ENCODE measurements at places on chromosomes 4 and X.
A peak's percentile ranks its signal among the peaks of the same experiment; 100 is the strongest.

- no peak for DNase-seq
Measured at GRCh38 chr4:31442236-31442635, 722.1 kb downstream of the PCDH7 start.

DNA sequence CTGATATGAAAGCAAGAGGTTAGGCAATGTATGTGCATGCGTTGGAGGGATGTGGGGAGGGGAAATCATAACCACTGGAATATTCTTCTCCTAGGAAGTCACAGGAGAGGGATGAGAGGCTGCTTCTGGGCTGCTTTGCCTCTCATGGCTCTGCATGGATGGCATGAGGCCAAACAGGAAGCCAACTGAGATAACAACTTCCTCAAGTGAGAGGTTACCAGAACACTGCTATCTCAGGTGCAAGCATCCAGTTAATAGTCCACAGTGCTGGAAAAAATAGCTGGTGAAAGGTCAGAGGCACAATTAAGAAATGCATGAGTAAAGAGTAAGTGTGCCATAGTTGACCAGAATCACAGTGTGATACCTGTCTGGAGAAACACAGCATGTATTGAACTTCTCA lies 113.3 kb downstream of the ELOVL6 start:
- DNase-seq = no peak

GRCh38 chrX:100584611-100585010 lies at the start of gene TNMD:
Gene TNMD, plus strand, starts transcription at chrX:100584936. Its CDS starts 83 bp downstream, at chrX:100585019.
- no peak for DNase-seq

GRCh38 chr4:182655340-182655739 lies 261.8 kb downstream of the DCTD start:
- no peak for DNase-seq

- no peak for DNase-seq
Measured at GRCh38 chrX:145856181-145856580, 38.6 kb downstream of the SLITRK2 start.

GRCh38 chr4:3329887-3330286 lies 37.1 kb downstream of the RGS12 start:
- DNase-seq = no peak

DNA sequence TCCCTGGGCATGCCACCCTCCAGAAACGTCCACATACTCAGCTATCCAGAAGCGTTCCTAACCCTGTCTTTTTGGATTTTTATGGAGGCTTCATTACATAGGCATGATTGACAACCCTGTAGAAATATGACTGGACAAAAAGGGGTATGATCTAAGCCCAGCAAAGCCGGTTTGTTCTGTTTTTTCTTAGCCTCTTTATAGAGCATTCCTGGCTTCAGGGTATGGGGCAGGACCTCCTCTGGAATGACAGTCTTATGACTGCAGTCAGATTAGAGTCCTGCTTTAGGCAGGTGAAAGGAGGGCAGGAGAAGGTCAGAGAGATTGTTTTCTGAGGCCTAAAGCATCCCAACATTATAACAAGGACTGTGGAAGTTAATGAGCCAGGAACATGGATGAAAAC lies 137.4 kb downstream of the DCLK2 start:
- no peak for DNase-seq

GRCh38 chrX:1435241-1435895 lies 17.3 kb downstream of the ASMTL start:
- DNase-seq = no peak

DNA sequence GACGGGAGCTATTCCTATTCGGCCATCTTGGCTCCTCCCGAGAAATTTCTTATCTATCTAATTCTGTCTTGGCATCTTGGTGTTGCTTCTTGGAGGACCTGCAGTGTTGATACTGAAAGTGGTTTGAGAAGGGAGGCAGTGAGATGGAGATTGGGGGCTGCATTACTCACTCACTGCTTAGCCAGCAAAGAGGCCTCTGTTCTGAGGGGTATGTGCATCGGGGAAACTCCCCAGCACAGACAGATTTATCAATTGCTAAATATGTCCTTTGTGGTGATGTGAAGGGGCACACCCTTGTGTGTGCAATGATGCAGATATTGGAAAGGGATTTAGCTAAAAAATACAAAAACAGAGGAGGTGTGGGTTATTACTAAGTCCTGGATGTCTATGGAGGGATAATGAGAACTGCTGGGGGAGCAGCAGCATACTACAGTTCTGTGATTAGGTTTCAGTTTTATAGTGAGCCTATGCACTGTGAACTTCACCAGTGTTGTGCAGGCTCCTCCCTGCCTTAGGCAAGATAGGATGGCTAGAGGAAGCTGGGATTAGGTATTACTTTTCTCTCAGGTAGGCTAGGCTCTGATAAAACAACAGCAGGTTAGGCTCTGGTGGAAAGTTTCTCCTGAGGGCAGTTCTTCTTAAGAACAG lies 279.0 kb downstream of the HS3ST1 start:
- no peak for DNase-seq

GRCh38 chrX:47030339-47030738 lies 47.9 kb upstream of the RGN start:
- peak; percentile 41 for DNase-seq

DNA sequence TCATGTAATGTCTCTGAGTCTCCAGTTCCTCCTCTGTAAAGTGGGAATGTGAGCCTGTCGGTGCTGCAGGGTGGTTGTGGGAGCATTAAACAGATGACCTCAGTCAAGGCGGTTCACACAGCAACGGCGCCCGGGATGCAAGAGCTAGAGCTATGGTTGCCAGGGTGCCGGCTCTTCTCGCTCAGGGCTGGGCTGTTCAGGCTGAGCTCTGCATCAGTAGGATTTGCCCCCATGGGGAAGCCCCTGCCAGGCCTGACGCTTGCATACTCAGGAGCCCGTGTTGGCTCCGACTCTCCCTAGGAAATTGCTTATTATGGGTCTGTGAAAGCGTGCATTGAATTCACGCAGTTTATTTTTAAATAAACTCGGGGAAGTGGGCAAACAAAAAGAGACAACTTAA lies 67.3 kb downstream of the PSAPL1 start:
- no peak for DNase-seq

DNA sequence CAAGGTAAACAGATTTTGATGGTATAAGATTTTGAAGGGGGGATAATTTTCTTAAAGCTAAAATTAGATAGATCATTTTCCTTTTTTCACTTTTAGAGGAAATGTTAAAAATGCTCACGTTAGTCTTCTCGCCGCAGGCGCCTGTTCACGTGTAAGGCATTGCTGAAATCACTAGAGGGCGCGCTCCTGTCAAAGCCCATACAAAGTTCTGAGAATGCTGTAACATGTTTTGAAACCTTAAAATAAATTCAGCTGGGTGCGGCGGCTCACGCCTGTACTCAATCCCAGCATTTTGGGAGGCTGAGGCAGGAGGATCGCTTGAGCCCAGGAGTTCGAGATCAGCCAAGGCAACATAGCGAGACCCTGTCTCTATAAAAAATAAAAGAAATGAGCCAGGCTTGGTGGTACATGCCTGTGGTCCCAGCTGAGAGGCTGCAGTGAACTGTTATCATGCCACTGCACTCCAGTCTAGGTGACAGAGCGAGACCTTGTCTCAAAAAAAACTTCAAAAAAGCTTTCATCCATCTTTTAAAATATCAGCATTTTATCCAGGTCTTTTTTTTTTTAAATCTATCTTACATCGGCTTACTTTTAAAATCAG lies 138.0 kb downstream of the RBMX2 start:
- peak; percentile 47 for DNase-seq

- DNase-seq = no peak
Measured at GRCh38 chr4:129998436-129999150, 902.6 kb downstream of the C4orf33 start.

- no peak for DNase-seq
Measured at GRCh38 chr4:100635899-100636298, 118.1 kb upstream of the EMCN start.

GRCh38 chr4:77142646-77143028 lies 14.4 kb upstream of the CCNG2 start:
- no peak for DNase-seq

DNA sequence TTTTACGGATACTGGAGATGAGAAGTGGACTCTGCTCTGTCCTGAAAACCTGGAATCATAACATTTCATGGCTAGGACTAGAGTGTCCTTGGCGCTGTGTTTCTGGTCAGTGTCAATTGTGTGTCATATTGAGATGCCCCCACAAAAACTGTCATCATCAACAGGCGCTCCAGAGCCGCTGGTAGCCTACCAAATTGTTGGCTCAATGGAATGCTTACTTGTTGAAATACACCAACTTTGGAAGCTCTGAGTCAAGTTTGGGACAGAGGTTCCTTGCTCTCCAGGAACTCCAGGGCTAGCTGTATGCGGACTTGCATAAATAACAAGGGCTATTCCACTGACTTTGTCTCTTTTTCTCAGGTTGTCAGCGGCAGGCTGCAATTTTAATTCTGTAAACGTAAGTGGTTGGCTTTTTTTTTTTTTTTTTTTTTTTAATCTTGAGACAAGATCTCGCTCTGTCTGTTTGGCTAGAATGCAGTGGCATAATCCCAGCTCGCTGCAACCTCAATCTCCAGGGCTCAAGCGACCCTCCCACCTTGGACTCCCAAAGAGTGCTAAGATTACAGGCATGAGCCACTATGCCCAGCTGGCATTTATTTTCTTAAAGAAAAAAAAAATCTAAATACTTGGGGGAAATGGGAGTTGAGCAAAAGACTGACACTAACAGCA lies 871 bp upstream of the HPGD start:
- DNase-seq = no peak

- DNase-seq = no peak
Measured at GRCh38 chr4:148926276-148927260, 484.4 kb upstream of the NR3C2 start.

DNA sequence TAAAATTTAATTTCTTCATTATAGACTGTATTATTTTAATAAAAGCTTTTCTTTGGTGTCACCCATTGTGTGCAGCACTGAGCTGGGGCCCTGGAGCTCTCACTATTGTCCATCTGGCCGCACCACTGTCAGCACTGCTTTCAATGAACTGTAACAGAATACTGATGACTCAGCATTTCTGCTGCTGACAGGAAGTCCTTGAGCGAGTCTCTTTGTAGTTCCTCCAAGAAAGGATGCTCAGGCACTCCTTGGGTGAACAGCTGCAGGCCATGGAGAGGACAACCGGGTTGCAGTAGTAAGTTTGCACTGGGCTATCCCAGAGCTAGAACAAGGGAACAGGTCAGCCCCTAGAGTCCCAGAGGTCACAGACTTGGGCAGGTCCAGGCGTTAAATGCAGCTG lies 81.6 kb downstream of the SORBS2 start:
- no peak for DNase-seq

- no peak for DNase-seq
Measured at GRCh38 chr4:139628184-139629012, 37.2 kb upstream of the MGST2 start.

GRCh38 chrX:16516232-16516876 lies 133.6 kb upstream of the S100G start:
- no peak for DNase-seq

- no peak for DNase-seq
Measured at GRCh38 chr4:154634058-154634457, 21.6 kb upstream of the FGG start.

DNA sequence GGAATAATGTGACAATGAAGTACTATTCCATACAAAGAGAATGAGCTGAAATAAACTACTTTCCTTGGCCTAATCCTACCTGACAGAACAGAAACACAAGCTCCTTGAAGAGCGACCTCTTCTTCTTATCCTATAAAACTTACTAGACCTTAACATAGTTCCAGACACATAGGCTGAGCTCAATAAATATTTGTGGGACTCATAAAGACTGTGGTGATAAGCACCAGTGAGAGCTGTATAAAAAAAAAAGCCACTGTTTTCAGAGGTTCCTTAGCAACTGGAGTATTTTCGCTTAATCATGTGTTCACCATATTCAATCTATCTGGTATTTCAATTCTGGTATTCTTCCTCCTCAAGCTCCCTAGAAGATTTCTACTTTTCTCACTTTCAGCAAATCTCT lies 1129.6 kb downstream of the STPG2 start:
- no peak for DNase-seq

- no peak for DNase-seq
Measured at GRCh38 chr4:26127851-26128337, 192.9 kb upstream of the RBPJ start.

- DNase-seq = no peak
Measured at GRCh38 chr4:104732766-104733165, 238.1 kb upstream of the CXXC4 start.

- DNase-seq = no peak
Measured at GRCh38 chr4:23320931-23321587, 568.8 kb downstream of the PPARGC1A start.

GRCh38 chr4:44817930-44818329 lies 91.6 kb upstream of the GNPDA2 start:
- DNase-seq = no peak

DNA sequence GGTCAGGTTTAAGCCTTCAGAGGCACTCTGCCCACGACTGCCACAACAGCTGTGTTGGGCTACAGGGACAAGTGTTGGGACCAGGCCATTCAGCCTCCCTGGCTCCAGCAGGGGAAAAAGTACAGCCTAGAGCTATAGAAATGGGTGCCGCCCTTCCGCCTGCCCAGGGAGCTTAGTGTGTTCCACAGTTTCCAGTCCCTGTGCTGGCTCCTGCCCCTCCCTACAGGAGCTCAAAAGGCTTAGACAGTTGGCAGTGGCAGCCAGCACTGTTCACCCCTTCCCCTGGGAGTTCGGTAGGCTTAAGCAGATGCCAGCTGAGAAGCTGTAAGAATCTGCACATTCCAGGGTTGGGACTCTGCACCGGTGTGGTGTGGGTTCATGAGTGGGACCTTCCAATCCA lies 408.2 kb upstream of the INTU start:
- no peak for DNase-seq

DNA sequence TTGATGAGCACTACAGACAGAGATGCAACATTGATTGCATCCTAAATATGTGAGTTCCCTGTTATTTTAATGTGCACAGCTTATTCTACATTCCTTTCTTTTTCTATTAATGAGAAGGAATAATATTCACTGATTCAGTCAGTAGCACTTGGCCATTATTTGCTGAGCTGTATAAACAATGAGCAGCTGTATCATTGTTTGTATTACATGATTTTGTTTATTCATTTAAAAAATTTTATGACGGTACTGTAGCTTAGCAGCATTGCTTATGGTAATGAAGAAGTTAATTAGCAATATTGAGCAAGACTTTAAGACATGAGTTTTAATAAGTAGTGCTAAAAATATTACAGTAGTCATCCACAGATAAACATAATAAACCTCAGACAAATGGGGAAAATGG lies 582.0 kb downstream of the ADGRL3 start:
- DNase-seq = no peak

- DNase-seq = no peak
Measured at GRCh38 chrX:4373791-4374190, 660.3 kb upstream of the PRKX start.

All from SK-N-SH (cell line).